Right ventricle myocardium inferior (tissue), 1 donor: ENCODE measurements at places on chromosomes 5 and 9. TPM values are rescaled to one million over a fixed set of nuclear protein-coding genes. Genes with fewer than 3 reads are reported as not detected.

Gene C1QTNF2
- 1.5 TPM for total RNA-seq

Gene ANKRD33B
- 4.1 TPM for total RNA-seq

Gene PFN3
- total RNA-seq: not detected

Gene SHOC1
- total RNA-seq: not detected

Gene DOCK2
- 7.9 TPM for total RNA-seq

Gene CATSPER3
- total RNA-seq: 1.1 TPM

Gene FAT2
- not detected for total RNA-seq
